NCI-H1048 (cell line): ENCODE measurements at places on chromosomes 2 and 18.

GRCh38 chr2:72138921-72139381 is 8.7 kb downstream of the CYP26B1 start:
- no peak for DNase-seq

- DNase-seq, result no peak
These were observed 50.9 kb downstream of the ADI1 start for GRCh38 chr2:3468296-3468988.

- DNase-seq, result no peak
These were observed 26.0 kb downstream of the CWC22 start for GRCh38 chr2:179981085-179981484.

GRCh38 chr2:67667054-67667908 is 270.1 kb downstream of the ETAA1 start:
- DNase-seq, result no peak

GRCh38 chr2:9975805-9976447 is 24.4 kb downstream of the GRHL1 start:
- DNase-seq, result no peak

- DNase-seq, result no peak
These were observed 38.5 kb downstream of the MERTK start for GRCh38 chr2:111936881-111937280.

DNA sequence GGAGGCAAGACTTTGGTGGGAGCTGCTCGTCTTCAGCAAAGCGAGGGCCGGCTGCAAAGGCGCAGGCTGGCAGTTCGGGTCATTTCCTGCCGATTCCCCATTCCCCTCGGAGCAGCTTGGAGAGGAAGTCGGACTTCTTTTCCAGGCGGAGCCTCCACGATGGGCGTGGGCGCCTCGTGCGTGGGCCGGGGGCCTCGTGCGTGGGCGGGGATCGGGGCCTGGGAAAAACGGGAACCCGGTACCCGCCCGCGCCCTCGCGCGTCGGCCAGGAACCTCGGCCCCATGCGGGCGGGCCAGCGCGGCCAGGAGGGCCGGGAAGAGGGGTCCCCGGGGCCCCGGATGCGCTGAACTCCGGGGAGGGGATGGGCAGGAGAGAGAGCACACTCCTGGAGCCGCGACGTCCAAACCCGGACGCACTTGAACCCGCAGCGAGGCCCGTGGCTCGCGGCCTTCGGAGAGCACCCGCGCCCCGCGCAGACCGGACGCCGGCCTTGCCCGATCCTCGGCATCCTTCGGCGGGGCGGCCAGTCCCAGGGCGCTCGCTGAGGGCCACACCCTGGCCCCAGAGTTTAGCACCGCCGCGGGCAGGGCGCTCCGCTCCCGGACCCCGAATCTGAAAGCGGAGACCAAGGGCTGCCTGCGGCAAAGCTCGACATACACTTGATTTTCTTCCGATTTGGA is 368.4 kb downstream of the MTX2 start:
- no peak for DNase-seq
